ENCODE measurements at places on chromosomes 5 and 9.
A peak's percentile ranks its signal among the peaks of the same experiment; 100 is the strongest.

- peaks cover 7% of the 10 kb centered on the region for H3K27me3 ChIP-seq
- H3K4me1 ChIP-seq, result peaks cover 50% of the 10 kb centered on the region
- DNase-seq, result no peak
- peak overlapping the region; percentile 99 for H3K4me3 ChIP-seq
- H3K36me3 ChIP-seq, result peaks cover 10% of the 10 kb centered on the region
These were observed 677 bp upstream of the ZNF79 start for GRCh38 chr9:127423476-127423933.

GRCh38 chr9:518540-518939 is 303.9 kb downstream of the DOCK8 start:
- H3K4me1 ChIP-seq, result peaks cover 56% of the 10 kb centered on the region
- peaks cover 62% of the 10 kb centered on the region for H3K36me3 ChIP-seq
- H3K27ac ChIP-seq, result peak overlapping the region; percentile 97
- DNase-seq, result no peak

DNA sequence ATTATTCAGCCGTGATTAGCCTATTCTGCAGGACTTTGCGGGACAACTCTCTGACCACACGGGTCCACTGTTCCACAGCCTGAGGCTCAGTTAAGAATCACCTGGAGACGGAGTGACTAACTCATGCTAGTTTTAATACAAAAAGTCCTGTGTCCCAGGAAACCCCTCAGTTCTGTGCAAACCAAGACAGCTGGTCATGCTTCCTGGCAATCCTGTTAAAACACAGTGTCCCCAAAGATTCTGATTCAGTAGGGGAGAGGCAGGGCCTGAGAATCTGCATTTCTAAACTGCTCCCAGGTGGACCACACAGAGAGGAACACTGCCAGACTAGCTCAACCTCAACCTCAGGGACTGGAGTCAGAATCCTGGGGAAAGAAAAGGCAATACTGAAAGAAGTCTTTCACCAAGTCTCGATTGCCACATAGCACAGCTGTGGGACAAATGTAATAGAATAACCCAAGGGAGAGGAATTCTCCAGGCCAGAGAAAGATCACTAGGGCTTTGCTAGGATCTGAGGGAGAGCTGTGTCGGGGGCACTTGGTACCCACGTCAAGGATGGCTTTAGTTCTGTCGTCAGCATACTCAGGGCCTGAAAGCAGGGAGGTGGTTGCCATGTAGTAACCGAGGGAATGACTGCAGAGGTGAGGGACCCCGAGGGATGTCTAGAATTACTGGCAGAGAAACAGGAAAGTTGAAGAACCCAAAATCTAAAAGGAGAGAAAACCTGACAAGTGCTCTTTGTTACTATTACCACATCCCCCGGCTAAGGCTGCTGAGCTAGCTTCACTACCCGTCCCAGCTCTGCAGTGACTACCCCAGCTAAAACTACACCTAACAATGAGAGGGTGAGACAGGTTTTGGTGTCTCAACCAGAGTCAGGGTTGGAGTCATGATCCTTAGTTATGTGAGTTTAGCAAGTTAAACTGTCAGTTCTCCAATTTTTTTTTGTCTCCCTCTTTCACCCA is 8.6 kb downstream of the SUSD1 start:
- peak overlapping the region; percentile 73 for H3K27ac ChIP-seq
- no peak for DNase-seq
- no peaks in the 10 kb centered on the region for H3K27me3 ChIP-seq
- peaks cover 41% of the 10 kb centered on the region for H3K4me1 ChIP-seq
- H3K4me3 ChIP-seq, result no peak overlapping the region

DNA sequence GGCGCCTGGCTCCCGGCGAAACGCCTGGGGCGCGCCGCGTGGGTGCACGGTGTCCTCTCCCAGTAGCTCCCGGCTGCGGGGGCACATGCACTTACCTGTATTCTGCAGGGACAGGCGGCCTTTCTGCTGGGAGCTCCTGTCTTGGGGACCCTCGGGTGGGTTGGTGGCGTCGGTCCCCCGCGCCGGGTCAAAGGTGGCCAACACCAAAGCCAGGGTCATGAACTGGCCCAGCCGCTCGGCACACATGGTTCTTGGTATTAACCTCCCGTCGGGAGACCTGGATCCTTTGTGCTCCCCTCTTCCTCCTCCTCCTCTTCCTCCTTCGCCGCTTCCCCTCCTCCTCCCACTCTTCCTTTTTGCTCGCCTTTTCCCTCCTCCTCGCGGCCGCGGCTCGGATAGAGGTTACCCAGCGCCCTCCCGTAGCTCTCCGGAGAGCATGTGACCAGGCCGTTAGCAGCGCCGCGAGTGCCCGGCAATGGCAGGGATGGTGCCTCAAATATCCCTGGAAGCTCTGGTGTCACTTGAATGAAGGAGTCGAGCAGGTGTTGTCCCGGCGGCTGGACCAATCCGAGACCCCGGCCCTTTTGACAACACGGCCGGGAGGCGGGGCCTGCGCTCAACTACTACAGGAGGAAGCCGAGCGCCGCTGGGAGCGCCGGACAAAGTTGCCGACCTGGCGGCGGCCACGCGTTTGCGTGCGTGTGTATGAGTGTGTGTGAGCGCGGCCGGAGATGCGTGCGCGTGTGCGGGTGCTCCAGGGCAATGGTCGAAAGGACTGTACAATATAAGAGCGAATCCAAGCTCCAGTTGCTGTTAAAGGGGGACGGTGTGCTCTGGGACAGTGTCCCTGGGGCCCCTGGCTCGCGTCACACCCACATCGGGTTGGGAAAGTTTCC is at the start of gene STC2:
Gene STC2 (minus strand): TSS at position 467 of the 896 bp plus-strand sequence. CDS start 221 bp downstream, at position 246.
- peaks cover 28% of the 10 kb centered on the region for H3K36me3 ChIP-seq
- H3K4me1 ChIP-seq, result peaks cover 75% of the 10 kb centered on the region
- H3K4me3 ChIP-seq, result peak within 1 kb of the TSS; percentile 92
- DNase-seq, result peak; percentile 92
- H3K27me3 ChIP-seq, result peaks cover 38% of the 10 kb centered on the region

- H3K27ac ChIP-seq, result peak overlapping the region; percentile 83
- H3K4me3 ChIP-seq, result no peak overlapping the region
- peaks cover 75% of the 10 kb centered on the region for H3K36me3 ChIP-seq
These were observed 18.1 kb downstream of the PRRC2B start for GRCh38 chr9:131411719-131412681.

GRCh38 chr5:119333421-119333851 is 22.4 kb upstream of the TNFAIP8 start:
- H3K4me1 ChIP-seq, result peaks cover 58% of the 10 kb centered on the region
- DNase-seq, result no peak
- no peak overlapping the region for H3K4me3 ChIP-seq
- no peak overlapping the region for H3K27ac ChIP-seq
- no peaks in the 10 kb centered on the region for H3K27me3 ChIP-seq
- no peaks in the 10 kb centered on the region for H3K36me3 ChIP-seq

DNA sequence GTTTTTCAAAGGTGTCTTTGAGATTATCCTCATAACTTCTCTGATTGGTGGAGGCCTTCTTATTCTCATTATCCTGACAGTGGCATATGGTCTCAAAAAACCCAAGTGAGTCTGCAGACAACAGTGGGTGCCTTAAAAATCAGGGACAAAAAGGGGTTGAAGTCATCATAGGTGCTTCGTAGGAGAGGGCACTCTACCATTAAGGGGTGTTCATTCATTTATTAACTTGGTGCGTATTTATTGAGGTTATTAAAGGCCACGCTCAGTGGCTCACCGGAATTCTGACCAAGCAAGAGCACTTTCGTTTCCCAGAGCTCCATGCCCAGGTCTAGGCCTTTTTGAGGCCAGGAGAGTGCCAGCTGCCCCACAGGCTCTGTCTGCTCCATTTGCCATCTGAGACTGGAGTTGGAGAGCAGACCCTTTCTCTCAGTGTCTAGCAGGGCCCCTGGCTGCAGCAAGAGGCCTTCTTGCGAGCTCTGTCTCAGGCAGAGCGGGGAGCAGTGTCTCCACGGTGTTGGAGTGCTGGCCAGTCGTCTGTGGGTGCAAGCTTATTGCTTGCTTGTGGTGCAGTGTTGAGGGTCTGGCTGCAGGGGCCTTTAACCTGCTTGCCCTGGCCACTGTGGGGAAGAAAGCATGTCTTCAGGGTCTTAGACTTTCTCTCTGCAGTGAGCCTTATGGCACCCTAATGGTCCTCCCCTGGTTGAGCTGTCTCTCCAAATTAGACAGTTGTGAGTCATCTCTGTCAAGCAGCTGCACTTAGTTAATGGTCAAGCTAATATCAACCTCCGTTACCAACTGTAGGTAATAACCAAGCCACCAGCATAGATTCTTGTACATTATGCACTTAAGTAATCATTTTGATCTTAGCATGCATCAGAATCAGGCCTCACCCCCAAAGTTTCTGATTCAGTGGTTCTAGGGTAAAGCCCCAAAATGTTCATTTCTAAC is 62.6 kb downstream of the IL31RA start:
- no peak overlapping the region for H3K4me3 ChIP-seq
- H3K27me3 ChIP-seq, result no peaks in the 10 kb centered on the region
- H3K36me3 ChIP-seq, result no peaks in the 10 kb centered on the region

DNA sequence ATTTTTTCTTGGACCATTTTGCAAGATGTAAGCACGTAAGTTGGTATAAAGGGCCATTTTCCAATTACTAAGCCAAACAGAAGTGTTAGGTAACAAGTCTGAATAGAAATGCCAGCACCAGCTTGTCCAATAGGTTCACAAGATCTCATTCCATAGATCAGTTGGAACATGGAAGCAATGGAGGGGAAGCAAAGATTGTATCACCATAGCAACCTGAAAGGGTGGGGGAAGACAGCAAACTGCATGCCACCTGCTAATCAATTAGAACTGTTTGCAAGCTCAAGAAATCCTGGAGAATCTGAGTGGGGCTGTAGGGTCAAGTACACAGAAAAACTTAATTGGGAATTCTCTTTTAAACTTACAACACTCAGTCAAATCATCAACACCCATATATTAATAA is 264.9 kb upstream of the EFNA5 start:
- no peak overlapping the region for H3K27ac ChIP-seq
- H3K27me3 ChIP-seq, result no peaks in the 10 kb centered on the region
- DNase-seq, result no peak
- H3K36me3 ChIP-seq, result no peaks in the 10 kb centered on the region
- H3K4me1 ChIP-seq, result peaks cover 37% of the 10 kb centered on the region
- H3K4me3 ChIP-seq, result no peak overlapping the region

DNA sequence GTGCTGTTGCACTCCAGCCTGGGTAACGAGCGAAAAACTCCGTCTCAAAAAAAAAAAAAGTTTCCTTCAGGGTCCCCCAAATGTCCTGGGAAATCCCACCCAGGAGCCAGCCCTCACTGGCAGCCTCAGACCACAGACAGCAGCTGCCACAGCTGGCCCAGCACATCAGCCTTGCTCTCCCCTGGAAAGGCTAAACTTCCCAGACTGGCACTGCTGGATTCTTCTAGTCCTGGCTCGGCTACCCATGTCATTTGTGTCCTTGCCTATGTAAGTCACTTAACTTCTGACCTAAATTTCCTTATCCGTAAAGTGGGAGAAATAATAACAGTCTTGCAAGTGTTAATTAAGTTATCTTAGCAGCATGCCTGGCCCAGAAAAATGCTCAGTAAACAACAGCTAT is 8.6 kb upstream of the PRRC2B start:
- no peaks in the 10 kb centered on the region for H3K27me3 ChIP-seq
- no peak overlapping the region for H3K4me3 ChIP-seq
- peaks cover 28% of the 10 kb centered on the region for H3K4me1 ChIP-seq

- H3K27ac ChIP-seq, result no peak overlapping the region
- no peak overlapping the region for H3K4me3 ChIP-seq
- H3K36me3 ChIP-seq, result peaks cover 28% of the 10 kb centered on the region
- peaks cover 33% of the 10 kb centered on the region for H3K4me1 ChIP-seq
These were observed 14.3 kb downstream of the IER5L start for GRCh38 chr9:129163753-129164152.
